ENCODE measurements at places on chromosomes 16 and 17.

- no peak for DNase-seq
Measured at GRCh38 chr16:78189121-78189520, 89.7 kb downstream of the WWOX start.

- DNase-seq, result no peak
Measured at GRCh38 chr17:74089869-74090464, 113.5 kb upstream of the RPL38 start.

GRCh38 chr17:61426482-61427304 lies 25.5 kb upstream of the TBX4 start:
- no peak for DNase-seq

DNA sequence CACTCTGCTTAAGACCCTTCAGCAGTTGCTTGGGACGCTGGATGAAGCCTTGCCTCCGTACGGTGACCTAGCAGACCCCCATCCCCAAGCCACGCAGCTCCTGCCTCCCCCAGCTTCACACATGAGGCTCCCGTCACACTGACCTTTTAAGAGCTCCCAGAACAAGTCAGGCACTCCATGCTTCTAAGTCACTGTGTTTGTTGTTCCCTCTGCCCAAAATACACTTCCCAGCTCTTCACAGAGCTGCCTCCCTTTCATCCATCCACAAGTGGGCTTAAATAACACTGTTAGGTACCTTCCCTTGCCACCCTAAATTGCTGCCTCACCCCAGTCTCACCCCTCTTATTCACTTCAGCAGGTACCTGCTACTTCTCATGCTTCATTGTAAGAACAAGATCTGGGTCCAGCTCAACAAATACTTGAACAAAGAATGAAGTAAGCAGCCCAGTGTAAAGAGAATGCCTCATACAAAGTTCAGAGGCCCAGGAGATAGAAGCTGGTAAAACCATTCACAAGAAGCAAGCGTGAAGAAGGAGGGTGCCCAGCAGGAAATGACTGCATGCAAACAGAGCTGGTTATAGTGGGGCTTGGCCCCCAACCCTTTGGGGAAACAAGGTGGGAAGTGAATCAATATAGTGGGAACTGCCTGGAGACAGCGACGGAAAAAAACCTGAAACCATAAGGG lies 5.8 kb downstream of the ZC3H7A start:
- DNase-seq, result no peak

DNA sequence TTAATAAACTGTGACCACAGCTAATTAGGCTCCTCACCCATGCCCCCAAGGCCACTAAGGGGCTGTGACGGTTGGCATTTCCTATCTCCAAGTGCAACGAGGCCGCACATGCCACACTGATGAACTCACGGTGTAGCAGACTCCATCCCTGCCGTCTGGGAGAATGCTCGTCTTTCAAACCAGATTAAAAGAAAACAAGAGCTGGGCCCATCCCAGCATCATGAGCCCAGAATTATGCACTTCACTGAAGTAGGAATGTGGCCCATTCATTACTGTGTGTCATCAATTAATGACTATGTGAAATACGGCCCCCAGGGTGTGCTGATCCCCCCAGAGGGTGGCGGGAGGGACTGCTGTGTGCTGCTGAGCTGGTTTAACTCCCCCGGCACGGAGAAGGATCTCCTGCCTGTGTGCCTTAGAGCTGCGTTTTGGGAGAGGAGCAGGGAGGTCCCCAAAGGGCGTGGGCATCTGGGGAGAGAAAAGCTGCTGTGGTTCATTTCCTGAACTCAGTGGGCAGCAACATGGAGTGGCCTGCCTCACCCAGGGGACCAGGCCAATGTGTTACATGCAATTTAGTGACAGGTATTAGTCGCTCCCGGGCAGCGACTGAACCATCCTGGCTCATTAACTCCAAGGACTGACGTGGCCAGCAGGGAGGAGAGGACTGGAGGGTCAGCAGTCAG lies 194.5 kb downstream of the FOXL1 start:
- DNase-seq, result no peak

DNA sequence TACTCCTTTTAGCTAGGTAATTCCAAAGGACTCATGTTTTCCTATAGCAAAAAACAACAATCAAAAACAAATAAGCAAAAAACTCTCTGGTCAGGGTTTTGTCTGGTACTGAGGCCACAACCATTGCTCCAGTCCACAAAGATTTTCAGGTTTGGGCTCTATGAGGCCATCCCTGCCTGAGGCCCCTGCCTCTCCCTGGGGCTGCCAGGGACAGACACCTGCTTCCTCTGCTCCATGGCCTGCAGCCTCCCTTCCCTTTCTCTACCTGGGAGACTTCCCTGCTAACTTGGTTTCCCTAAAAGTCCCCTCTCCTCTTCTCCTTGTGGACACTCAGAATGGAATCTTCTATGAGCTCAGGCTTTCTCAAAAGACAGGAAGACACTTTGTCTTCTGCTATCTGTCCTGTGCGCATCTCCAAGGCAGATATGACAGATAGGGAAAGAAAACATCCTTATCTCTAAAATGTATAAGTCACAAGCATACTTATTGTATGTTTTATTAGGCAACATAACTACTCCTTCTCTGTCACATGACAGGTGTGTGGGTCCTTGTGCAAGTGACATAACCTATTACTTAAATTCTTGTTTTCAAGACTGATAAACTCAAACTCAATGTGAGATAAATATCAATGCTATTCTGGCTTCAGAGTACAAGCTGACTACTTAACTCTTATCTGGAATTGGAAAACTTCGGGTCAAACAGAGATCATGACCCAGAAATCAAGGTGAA lies 1.2 kb upstream of the ZDHHC1 start:
- DNase-seq, result no peak

- no peak for DNase-seq
Measured at GRCh38 chr16:67101311-67102082, 8.2 kb upstream of the PHAF1 start.

- DNase-seq, result no peak
Measured at GRCh38 chr16:2226918-2227317, 3.5 kb downstream of the E4F1 start.

DNA sequence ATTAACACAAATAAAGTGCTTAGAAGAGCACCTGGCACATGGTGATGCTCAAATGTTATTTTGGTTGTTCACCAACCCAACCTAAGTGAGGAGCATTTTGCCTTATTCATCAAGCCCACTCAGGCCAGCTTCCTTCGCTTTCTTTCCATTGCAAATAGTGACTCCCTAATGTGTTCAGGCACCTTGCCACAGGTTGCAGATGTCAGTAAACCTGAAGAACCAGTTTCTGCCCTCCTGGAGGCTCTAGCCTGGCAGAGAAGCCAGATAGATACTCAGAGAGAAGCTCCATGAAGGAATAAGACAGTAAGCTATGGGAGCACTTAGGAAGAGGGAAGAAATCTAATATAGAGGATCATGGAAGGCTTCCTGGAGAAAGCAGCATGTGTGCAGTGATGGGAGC lies 23.9 kb downstream of the GPR139 start:
- no peak for DNase-seq

DNA sequence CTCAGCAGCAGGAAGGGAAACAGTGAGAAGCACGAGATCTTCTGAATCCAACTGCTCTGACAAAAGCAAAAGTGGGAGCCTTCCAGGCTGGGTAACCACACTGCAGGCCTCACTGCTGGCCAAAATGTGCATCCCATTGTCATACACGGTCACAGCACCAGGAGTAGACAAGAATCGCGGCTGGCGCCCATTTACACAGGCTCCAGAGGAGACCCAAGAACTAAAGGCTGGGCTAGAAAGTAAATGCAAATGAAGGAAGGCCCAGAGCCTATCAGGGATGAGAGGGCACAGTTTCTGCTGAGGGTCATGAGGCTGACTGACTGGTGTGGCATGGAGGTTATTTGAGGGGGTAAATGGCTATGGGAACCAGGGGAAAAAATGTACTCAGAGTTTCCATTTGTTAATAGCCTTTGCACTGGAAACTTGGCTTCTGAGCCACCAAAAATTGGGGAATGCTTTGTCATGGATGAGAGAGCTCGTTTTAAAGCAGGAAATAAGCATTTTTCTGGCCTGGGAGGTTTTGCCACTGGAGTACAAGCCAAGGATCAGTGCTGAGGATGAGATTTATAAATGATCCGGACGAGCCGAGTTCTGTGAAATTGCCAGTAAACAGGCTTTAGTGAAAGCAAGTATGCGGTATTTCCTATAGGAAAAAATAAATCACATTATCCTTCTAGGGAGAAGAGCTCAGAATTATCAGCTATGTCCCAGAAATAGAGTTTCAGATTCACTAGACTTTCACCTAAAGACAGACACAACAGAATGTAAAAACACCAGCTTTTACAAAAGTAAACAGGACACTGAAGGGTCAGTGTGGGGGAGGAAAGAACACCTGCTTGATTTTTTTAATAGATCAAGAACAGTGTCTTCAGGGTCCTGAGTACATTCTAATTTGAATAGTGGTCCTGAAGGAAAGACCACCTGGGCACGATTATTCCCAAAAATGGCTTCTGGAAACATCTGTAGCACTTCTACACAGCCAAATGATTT lies 66.9 kb upstream of the GSG1L start:
- no peak for DNase-seq

DNA sequence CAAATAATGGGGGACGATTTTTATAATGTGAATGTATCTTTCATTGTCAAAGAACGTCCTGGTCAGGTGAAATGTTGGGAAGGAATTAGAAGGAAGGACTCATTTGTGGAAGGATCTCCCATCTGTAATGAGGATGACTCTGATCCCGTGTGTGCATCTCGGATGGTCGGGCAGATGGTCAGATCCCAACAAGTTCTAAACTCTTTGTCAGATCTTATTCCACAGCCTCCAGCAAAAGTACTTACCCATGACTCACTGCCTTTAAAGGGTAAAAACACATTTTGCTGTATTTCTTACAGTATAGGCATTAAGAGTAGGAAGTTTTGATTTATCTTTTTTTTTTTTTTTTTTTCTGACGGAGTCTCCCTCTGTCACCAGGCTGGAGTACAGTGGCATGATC lies 539 bp upstream of the KRTAP4-8 start:
- no peak for DNase-seq

- no peak for DNase-seq
Measured at GRCh38 chr17:30551996-30552339, 74.8 kb downstream of the GOSR1 start.

- DNase-seq, result no peak
Measured at GRCh38 chr16:69241926-69242325, 55.0 kb downstream of the SNTB2 start.

DNA sequence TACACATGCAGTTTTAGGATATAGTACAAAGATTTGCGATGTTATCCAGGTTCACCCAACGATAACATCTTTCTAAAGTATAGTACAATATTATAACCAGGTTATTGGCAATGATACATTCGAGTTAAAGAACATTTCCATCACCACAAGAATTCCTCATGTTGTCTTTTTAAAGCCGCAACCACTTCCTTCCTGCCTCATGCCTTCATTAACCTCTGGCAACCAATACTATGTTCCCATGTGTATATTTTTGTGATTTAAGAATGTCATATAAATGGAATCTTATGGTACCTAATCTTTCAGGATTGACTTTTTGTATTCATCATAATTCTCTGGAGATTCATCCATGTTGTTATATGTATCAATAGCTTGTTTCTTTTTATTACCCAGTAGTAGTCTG lies 1183.2 kb downstream of the CDH11 start:
- DNase-seq, result no peak

DNA sequence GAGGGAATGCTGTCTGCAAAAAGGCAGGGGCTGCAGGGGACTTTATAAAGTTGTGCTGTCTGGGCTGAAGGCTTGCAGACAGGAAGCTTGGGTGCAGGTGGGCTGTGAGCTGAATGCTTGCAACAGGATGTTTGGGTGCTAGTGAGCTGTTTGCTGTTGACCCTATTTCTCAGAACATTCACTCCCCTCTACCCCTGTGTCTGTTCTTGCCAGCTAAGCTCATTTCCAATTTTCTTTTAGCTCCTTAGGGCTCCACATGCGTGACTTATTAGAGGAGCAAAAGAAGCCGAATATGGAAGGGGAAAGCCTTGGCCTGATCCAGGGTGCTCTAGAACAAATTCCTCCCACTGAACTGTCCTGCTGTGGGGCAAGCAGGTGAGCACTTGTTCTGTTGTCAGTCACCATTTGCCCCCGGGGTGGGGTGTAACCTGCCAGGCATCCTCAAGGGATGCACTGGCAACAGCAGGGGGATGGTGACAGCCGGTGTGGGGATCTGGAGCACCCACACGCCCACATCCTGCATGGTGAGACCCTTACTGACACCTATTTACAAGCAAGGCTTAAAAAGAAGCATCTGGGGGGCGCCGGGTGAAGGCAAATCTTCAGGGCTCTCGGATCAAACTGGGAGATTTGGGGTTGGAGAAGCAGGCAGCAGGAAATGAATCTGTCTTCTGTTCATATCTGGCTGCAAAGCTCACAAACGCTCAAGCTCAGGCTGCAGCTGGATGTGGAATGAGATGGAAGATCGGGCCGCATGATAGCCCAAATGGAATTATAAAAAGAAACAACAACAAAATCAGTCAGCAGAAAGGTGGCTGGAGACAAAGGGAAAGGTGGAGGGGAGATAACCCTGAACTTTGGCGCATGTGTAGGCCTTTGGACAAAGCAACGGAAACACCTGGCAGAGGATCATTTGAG lies 21.1 kb upstream of the NUP93 start:
- DNase-seq, result no peak

DNA sequence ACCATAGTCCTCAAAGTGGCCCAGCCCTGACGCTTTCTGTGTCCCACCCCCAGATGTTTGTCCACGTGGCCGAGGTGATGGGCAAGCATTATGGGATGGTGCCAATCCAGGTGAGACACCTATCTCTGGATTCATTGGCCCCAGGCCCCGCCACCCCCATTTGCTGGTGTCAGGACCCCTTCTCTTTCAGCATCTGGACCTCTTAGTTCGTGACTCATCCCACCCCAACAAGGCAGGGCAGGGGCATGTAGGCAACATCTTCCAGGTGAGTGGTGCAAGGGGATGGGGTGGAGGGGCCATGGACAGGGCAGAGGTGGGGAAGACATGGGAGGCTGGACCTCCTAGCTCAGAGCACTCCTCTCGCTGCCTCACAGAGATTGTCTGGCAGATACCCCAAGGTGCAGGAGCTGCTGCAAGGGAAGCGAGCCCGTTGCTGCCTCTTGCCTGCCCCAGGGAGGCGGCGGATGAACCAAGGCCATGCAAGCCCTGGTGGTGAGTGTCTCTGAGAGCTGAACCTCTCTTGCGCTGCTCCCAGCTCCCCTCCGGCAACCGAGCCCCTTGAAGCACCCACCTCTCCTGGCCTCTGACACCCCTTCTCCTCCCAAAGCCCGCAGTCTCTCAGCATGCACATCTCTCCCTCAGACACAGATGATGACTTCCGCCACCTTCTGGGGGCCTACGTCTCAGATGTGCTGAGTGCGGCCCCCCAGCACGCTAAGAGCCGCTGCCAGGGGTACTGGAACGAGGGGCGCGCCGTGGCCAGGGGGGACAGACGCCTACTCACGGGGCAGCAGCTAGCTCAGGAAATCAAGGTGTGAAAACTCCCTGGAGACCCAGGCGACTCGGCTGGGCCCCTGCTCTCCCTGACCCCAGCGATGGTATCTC lies 3.6 kb downstream of the RNF112 start:
- no peak for DNase-seq

Data from GM12892 (cell line).